ENCODE measurements at places on chromosomes 6 and 20. TPM values are rescaled to one million over a fixed set of nuclear protein-coding genes. Genes with fewer than 3 reads are reported as not detected.

SIRPG gene
- polyA plus RNA-seq, result 0.62 TPM

SAMD3 gene
- 0.18 TPM for polyA plus RNA-seq

FABP7 gene
- polyA plus RNA-seq, result 0.05 TPM

HSPA1L gene
- 0.42 TPM for polyA plus RNA-seq

RIPPLY2 gene
- not detected for polyA plus RNA-seq

FHL5 gene
- polyA plus RNA-seq, result 0.37 TPM
